ENCODE measurements at places on chromosomes 11 and 22.

DNA sequence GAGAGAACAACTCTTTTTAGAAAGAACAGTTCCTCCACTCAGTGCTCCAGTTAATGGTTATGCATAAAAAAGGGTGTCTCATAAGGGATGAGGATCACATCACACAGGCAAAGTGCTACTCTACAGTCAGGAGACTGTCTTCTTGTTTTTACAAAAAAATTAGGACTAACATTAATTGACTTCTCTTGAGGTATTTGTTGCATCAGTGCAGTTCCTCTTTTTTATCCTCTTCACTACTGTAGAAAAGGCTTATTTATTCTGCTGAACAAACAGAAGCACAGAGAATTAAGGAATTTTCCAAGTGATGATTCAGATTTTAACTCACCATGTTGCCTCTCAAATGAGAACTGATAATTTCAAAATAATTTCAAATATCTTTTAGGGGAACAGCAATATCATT is 1.9 kb downstream of the MMP8 start:
- H3K27ac ChIP-seq, result no peak overlapping the region
- H3K4me1 ChIP-seq, result no peaks in the 10 kb centered on the region
- DNase-seq, result no peak
- H3K27me3 ChIP-seq, result no peaks in the 10 kb centered on the region
- H3K4me3 ChIP-seq, result no peak overlapping the region

DNA sequence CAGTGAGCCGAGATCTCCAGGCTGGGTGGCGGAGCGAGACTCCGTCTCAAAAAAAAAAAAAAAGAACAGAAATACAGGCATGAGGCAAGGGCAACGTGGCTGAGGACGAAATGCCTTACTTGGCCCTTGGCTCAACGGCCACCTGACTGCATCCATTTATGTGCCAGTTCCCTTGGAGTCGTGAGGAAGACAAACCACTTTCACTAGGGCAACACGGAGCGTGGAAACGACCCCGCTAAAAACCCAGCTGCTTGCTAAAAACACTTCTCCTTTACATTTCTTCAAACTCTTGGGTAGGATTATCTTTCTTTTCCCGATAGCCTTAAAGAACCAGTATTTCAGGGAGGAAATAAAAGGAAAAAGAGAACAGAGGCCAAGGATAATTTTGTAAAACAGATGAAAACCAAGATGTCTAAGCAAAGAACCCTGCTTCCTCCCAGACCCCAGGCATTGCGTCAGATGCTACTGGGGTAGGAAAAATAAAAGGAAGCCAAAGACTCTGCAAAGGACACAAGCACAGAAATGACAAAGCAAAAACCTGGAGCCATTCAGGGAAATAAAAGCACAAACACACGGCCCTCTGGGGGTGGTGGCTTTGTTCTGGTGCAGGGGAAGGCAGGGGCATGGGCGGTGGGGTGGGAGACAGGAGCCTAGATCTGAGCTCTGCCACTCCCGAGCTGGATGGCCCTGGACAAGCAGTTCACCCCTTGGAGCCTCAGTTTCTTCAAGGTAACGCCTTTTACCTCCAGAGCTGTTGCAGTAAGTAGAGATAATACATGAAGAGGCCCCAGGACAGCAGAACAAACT is 37.0 kb downstream of the PC start:
- no peak overlapping the region for H3K4me3 ChIP-seq
- no peak for DNase-seq

DNA sequence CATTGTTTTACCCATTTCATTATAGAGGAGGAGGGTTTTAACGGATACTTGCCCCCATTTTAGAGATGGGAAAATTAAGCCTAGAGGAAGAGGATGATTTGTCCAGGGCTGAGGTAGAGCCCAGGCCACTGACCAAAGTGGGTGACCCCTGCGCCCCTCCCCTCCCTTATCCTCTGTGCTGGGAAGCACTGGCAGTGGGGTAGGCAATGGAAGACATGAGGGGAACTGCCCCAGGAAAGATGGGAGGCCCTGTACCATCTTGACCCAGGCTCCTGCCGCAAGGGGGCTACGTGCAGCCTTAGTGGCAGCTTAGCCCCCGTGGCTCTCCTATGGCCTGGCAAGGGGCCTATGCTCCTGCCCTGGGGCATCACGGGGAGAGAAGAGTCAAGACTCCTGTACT is 76.4 kb upstream of the MYOD1 start:
- no peak overlapping the region for H3K27ac ChIP-seq
- H3K4me3 ChIP-seq, result no peak overlapping the region
- no peaks in the 10 kb centered on the region for H3K36me3 ChIP-seq
- no peak for DNase-seq
- no peaks in the 10 kb centered on the region for H3K27me3 ChIP-seq
- H3K4me1 ChIP-seq, result no peaks in the 10 kb centered on the region

- no peak overlapping the region for H3K4me3 ChIP-seq
- H3K36me3 ChIP-seq, result peaks cover 48% of the 10 kb centered on the region
- H3K27me3 ChIP-seq, result no peaks in the 10 kb centered on the region
- peak overlapping the region; percentile 60 for H3K27ac ChIP-seq
- no peak for DNase-seq
Observed at GRCh38 chr11:2389377-2390026, 11.0 kb upstream of the TSSC4 start.

DNA sequence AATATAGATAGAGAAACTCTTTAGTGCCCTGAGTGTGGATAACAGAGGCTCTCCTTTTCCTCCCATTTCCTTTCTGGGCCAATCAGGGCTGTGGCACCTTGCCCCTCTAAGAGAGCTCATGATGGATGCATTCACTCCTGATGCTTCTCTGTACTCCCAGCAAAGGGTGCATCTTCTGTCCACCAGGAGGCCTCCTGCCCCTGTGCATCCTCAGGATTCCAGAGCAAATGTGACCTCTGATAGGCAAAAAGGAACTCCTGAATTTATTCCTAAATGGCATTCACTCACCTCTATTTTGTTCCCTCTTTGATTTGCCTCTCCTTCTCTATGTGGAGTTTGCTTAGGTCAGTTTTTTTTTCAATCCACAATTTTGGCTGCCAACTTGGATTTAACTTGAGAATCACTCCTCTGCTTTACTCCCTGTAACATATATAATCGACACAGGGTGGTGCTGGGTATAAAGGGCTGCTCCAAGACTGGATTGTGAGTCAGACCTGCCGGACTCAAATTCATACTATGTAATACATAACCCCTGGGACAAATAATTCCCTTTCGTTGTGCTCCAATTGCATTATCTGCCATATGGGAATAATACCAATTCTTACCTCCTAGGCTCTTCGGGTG is 1.1 kb upstream of the MRGPRX4 start:
- no peak overlapping the region for H3K4me3 ChIP-seq
- no peak overlapping the region for H3K27ac ChIP-seq
- no peaks in the 10 kb centered on the region for H3K4me1 ChIP-seq
- H3K27me3 ChIP-seq, result no peaks in the 10 kb centered on the region
- H3K36me3 ChIP-seq, result no peaks in the 10 kb centered on the region

- H3K27ac ChIP-seq, result no peak overlapping the region
- no peaks in the 10 kb centered on the region for H3K4me1 ChIP-seq
- no peak for DNase-seq
- H3K36me3 ChIP-seq, result no peaks in the 10 kb centered on the region
- H3K4me3 ChIP-seq, result no peak overlapping the region
Observed at GRCh38 chr11:115679945-115680344, 175.7 kb upstream of the CADM1 start.

- no peak for DNase-seq
- peaks cover 7% of the 10 kb centered on the region for H3K4me1 ChIP-seq
- H3K36me3 ChIP-seq, result no peaks in the 10 kb centered on the region
- no peak overlapping the region for H3K27ac ChIP-seq
Observed at GRCh38 chr22:18120857-18121256, 10.2 kb downstream of the TUBA8 start.

GRCh38 chr11:122852796-122853160 is 14.5 kb downstream of the CRTAM start:
- H3K36me3 ChIP-seq, result no peaks in the 10 kb centered on the region
- H3K27ac ChIP-seq, result no peak overlapping the region
- peaks cover 3% of the 10 kb centered on the region for H3K4me1 ChIP-seq
- H3K27me3 ChIP-seq, result no peaks in the 10 kb centered on the region
- H3K4me3 ChIP-seq, result no peak overlapping the region
